ENCODE measurements at places on chromosomes 12 and 14. TPM values are rescaled to one million over a fixed set of nuclear protein-coding genes. Genes with fewer than 3 reads are reported as not detected.

GRCh38 chr14:78455896-78456435, 285.8 kb downstream of the NRXN3 start:
- DNase-seq = no peak

FBXL14 gene
- 5.9 TPM for total RNA-seq

DNA sequence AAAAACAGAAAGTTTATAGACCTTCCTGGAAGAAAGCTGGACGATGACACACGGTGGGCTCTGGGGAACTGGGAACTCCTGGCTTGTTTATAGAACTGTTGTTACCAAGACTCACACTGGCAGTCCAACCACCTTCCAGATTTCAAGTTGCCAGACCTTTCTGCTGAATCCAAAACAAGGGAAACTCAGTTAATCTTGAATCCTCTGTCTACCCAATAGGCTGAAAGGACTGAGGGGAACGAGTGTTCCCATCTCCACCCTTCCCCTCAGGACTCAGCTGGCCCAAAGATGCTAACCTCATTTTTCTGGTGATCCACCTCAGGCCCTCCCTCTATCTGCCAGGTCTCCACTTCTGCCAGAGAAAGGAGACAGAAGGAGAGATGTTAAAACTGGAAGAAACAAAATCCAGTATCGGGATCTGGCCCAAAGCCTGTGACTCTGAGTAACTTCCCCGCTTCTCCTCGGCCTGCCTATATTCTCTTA, 231.4 kb downstream of the ANO2 start:
- DNase-seq = no peak

DNA sequence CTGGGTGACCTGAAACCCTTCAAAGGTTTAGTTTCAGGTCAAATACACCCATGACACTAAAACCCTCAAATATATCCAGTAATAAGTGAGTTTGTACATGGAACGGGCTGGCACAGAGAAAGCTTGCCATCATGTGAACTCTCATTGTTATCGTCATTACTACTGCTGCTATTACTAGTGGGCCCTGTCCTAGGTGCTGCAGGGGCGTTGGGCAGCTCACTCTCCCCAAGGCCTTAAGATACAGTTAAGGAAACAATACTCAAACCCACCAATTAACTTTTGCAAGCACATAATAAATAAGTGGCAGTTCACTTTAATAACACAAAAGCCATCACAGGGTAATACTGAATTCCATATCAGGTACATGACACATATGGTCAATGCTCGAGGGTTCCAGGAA, 71.3 kb downstream of the SPTB start:
- no peak for DNase-seq

GYS2 gene
- total RNA-seq = not detected

DNA sequence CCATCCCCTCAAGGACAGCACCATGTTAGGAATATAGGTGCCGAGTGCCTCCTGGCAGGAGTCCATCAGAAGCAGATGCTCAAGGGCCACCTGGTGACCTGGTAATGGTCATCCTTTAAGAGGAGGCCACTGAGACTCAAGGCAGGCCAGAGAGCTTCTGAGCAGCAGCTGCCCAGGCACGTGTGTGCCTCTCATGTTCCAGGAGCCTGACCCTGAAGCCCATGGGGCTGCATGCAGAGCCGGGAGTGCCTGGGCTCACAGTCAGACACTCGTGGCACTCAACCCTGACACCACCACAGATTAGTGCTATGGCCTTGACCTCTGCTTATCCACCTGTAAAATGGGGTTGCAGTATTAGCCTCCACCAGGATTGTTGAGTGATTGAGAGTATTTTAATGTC, 45.6 kb downstream of the C14orf132 start:
- DNase-seq = no peak

DNA sequence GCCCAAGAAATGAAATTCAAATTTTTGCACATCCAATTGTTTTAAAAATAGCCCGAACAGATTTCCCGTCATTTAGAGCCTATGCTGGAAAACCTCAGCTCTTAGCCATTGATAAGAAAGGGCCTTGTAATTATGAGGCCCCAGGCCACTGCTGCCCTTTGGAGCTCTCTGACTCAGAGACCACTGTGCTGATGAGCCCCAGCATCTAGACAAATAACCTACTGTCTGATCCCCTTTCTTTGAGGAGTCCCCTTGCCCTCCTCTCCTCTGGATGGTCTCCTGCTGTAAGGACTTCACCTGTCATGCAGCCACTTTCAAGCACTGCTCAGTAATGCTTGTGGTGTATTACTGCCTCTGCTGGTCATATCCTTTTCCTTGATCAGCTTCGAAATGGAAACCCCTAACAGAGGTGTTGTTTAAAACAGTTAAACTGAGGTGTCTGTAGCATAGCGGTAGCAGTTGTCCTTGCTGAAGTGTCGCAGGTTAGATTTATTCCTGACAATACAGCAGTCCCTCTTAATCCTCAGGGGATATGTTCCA, 159.9 kb upstream of the SRRM4 start:
- DNase-seq = no peak

IFNG-AS1 gene
- not detected for total RNA-seq

Data from foreskin keratinocyte (primary cell).